ENCODE measurements at places on chromosomes 16 and 17.

DNA sequence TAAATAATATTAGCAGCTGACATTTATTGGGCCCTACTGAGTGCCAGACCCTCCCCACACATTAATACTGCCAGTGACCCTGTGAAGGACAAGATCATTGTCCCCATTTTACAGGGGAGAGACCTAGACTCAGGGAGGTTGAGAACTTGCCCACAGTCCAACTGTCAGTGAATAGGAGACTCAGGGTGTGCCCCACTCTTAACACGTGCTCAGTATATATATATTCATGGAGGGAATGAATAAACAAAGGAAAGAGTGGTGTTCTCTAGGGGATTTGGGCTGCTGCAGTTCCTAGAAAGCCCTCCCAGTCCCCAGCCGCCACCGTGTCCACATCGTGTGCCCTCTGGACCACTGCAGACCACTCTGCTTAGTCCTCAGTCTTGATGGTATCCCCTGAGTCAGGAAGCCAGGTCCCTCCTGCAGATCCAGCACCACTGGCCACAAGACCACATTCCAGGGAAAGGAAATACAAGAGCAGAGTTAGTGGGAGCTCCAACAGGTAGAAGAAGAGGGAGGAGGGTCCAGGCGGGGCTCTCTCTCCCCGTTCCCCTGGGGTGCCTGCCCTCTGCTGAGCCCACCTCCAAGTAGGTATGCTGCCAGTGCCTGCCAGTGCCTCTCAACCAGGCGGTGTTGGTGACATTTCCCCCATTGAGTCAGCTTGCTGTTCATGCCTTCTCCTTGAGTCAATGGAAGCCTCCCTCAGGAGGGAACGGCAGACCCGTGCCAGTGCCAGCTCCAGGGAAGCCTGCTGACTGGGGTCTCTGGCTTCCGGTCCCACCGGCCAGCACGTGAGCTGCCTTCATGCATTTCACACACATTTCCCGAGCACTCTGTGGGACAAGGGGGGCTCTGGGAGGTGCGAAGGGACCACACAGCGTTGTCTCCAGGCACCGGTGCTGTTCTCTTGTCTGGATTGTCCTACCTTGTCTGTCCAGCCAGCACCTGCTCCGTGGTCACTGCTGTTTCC, 75.6 kb downstream of the GNAO1 start:
- no peak for DNase-seq

GRCh38 chr16:27259710-27260109, 8.9 kb downstream of the NSMCE1 start:
- no peak for DNase-seq

- DNase-seq = no peak
Observed at GRCh38 chr16:55568207-55568606, 1.7 kb downstream of the CAPNS2 start.

GRCh38 chr16:1053121-1053521, 19.4 kb upstream of the SSTR5 start:
- no peak for DNase-seq

- no peak for DNase-seq
Observed at GRCh38 chr17:61536422-61536955, 54.5 kb downstream of the NACA2 start.

DNA sequence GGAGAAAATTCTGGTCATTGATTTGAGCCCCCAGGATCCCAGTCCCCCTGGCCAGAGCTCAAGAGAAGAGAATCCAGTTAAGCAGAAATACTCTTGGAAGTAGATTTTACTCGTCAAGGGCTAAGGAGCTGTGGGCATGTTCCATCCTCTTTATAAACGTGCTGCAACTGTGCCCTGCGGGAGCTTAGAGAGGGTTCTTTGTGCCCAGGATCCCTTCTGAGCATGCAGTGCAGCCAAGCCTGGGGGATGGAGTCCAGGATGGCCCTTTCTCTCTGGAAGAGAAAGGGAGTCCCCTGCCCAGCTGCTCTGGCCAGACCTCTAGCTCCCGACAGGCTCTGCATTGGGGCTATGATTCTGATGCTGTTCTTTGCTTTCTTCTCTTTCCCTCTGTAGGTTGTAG, 9.5 kb upstream of the LGALS9 start:
- no peak for DNase-seq

- DNase-seq = peak; percentile 18
Observed at GRCh38 chr17:29807520-29808361, 122.3 kb downstream of the SSH2 start.

DNA sequence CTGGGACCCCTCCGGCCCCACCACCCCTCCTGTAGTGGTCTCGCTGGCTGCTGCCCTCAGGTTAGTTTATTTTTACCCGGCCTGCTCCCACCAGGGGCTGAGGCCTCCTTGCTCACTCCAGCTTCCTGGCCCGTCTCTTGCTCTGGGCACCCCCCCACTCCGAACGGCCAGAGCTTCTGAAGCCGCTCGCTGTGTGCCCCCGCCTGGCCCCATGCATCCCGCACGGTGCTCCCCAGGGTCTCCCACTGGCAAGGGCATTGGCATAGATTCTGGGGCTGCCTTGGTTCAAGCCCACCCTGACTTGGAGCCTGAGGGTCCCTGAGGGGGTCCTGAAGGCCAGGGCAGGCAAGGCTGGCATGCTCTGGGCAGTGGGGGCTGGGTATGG, 186.4 kb downstream of the SEC14L1 start:
- no peak for DNase-seq

DNA sequence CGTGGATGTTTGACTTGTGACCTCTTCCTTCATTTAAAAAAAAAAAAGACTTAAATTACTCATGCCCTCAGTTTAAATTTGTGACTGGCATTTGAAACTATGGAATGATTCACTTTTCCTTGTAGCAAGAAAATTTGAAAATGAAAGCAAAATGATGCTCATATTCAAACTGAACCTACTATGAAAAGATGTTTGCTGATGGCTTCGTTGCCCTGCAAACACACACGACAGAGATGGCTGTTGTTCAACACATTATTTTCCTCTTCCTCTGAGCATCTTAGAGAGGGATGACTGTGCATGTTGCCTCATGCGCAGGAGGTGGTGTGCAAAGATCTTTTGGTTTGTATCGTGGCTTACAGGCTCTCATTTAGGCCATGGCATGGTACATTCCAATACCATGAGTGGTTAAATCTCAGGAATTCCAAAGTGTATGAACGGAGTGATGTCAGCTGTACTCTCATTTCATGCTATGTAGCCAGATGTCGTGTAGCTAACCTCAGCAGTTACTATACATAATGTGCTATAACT, 164.5 kb downstream of the PRKCA start:
- no peak for DNase-seq

DNA sequence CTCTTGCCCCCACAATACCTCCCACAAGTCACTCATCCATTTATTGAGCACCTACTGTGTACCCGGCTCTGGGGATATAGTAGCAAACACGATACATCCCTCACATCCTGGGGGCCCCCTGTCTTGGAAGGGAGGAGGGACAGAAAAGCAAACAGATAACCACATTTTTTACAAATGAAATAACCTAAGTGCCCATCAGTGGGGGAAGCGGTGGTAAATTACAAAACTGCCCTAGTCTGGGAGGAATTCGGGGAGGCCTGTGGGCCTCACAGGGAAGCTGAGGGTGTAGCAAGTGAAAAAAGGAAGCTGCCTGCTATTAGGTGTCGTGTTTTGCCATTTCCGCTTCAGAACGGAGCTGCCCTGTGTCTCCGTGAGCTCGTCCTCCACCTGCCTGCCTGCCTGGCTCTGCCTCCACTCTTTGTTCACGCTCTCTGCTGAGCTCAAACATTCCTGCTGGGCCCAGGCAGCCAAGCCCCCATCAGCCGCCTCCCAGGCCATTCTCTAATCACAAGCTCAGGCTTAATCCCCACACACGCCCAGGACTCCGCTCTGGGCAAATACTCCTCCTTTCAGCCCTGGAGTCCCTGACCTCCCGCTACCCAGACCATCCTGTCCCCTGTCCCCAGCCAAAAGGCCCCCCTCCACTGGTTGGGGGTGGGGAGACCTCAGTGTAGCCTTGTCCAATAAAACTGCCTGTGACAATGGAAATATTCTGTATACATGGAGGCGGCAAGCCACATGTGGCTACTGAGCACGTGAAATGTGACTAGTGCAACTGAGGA, 10.2 kb upstream of the SEC14L5 start:
- peak; percentile 65 for DNase-seq

GRCh38 chr16:55330781-55331647, 7.0 kb downstream of the IRX6 start:
- no peak for DNase-seq

DNA sequence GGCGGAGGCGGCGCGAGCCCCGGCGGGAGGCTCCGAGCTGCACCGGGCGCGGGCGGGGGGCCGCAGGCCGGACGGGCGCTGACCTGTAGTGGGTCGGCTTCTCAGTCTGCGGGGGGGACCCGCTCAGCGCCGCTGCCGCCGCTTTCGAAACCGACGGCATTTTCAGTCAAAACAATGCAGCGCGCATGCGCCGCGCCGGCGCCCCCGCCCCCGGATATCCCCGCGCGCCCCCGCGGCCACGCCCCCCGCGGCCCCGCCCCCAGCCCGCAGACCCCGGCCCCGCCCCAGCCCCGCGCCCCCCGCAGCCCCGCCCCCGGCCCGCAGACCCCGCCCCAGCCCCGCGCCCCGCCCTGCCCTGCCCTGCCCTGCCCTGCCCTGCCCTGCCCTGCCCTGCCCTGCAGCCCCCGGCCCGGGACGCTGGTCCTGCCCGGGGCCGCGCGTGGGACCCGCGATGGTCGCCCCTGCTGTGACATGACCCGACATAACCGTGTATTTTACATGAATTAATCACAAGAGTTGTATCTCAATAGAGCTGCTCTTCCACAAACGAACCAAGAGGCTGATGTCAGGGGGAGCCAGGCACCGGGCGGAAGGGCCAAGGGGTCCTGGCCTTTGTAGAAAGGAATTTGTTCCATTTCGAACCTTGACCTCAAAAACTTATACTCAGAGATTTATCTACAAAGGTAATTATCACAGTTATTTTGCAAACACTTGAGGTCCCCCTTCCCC, at the start of gene UNKL:
UNKL (minus strand) TSS at position 173 of the 729 bp plus-strand sequence; CDS start at position 160, 13 bp downstream.
- no peak for DNase-seq

DNA sequence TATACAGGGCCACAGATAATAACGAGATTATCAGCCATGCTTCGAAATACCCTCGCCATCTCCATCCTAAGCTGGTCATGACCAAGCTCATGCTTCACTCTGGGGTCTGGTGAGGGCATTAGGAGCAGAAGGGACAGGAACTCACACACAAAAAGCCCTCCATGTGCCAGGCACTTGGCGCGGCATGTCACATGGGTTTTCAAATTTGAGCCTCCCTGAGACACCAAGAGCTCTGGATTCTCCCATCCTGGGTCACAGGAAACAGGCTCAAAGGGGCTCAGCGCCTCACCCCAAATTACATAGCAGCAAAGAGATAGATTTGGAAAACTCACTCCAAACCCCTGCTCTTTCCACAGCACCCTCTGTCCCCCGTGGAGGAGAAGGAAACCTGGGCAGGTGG, 239.5 kb downstream of the GSG1L start:
- DNase-seq = no peak

GRCh38 chr17:948284-948852, 31.2 kb downstream of the NXN start:
- DNase-seq = no peak

DNA sequence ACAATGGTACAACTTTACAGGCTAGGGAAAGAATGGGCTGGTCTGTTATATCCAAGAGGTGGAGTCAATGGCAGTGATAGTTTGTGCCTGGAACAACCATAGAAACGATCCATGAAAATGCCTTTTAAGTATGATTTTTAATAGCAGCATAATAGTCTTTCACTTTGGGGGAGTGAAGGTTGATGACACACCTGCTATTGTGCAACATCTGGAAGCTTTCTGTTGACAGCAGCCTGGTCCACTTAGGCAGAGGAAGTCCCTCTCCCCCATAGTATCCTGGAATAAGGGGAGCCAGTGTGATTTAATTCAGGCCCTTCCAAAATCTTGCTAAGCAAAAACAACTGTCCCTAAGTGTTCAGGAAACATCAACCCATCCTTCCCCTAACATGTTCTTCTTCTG, 56.3 kb upstream of the HS3ST4 start:
- no peak for DNase-seq

DNA sequence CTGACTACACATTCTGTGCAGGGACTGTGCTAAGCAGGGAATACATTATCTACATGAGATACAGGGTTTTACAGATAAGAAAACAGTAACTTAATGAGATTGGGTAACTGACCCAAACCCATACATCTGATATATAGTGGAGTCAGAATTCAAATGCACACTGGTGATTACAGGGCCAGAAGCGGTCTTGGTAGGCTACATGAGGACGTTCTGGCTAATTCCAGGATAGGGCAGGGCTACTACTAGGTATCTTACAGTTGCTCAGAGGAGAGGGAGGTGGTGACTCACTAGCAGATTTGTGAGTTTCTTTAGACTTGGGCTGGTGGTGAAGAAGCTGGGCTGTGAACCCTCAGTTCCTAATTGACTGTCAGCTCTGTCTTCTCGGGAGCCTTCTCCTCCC, 21.4 kb downstream of the TRIM16 start:
- no peak for DNase-seq

GRCh38 chr16:48537909-48538745, 71.9 kb downstream of the N4BP1 start:
- no peak for DNase-seq

GRCh38 chr16:54062361-54063278, 224.0 kb downstream of the IRX3 start:
- no peak for DNase-seq

DNA sequence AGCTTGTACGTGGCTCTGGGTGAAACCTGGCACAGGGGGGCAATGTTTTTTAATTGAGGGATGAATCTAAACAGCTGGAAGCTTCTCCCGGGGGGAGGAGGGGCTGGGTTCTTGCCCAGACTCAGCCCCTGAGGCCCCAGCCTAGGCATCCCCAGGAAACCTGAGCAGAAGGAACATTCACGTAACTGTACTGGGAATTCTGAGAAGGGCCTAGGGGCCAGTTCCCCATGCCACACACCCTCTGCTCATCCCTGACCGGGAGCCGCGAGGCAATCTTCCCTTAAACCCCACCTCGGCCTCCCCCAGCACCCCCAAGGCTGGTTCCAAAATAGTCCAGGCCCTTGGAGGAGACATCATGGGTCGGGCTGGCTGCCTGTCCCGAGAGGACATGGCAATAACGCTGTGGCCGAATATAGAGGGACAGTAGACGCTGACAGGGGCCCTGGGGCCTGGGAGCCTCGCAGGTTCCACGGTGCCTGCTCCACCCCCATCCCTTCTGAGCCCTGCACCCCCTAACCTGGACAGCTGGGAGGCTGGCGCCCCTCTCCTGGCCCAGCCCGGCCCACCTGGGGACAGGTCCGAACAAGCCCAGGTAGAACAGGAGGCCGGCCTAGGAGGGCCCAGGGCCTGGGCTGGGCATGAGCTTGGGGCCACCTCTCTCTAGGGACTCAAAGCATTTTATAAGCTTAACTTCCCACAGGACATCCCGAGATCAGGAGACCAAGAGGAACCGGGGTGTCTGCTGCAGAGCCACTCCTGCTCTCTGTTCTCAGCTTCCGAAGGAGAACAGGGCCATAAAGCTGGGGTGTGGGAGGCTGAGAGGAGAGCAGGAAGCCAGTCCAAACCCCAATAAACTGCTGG, 83.2 kb upstream of the TOB1 start:
- no peak for DNase-seq

GRCh38 chr17:50641357-50641756, 6.7 kb downstream of the ABCC3 start:
- no peak for DNase-seq

DNA sequence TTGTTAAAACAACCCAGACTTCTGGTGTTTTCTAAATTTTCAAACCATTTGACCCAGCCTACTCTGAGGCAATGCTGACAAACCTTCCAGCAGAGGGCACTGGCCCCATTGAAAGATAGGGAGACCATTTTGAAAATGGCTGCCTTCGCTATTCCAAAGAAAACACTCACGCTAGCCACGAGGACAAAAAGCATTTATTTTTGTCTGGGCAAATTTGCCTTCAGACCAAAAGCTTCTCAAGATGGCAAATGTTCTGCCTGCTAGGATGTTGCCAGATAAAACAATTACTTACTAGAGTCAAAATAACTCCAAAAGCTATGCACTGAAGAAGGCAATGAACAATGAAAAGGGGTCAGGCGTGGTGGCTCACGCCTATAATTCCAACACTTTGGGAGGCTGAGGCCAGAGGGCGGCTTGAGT, 296.7 kb upstream of the IRX5 start:
- DNase-seq = peak; percentile 5

Measured in SHP77 treated with DMSO at 0.1 percent for 48 hours (cell line).